ENCODE measurements at places on chromosomes 7 and 10. TPM values are rescaled to one million over a fixed set of nuclear protein-coding genes. Genes with fewer than 3 reads are reported as not detected.

Gene ITPRID1
- total RNA-seq, result 0.23 TPM

Gene HPS1
- 24.7 TPM for total RNA-seq

Gene LRMDA
- total RNA-seq, result 5.8 TPM

Gene SLC26A5
- 0.46 TPM for total RNA-seq

Gene CDH23
- 8.1 TPM for total RNA-seq

Gene LDB3
- not detected for total RNA-seq

Gene DKK1
- 5.3 TPM for total RNA-seq

Gene OR2A1
- total RNA-seq, result not detected

Gene LRRC4
- 21.2 TPM for total RNA-seq

Gene GBX1
- 1.6 TPM for total RNA-seq

Gene NRBF2
- total RNA-seq, result 20.1 TPM

Gene LAMB1
- 41.3 TPM for total RNA-seq

Gene ADCY1
- total RNA-seq, result 107 TPM

Gene INSYN2A
- 22.6 TPM for total RNA-seq

Gene IRF5
- total RNA-seq, result 3.9 TPM

Gene CYP2C19
- total RNA-seq, result not detected

Gene TAS2R4
- 4.4 TPM for total RNA-seq

Gene RPEL1
- not detected for total RNA-seq

Gene SPDYE16
- 0.23 TPM for total RNA-seq

Gene FAM171A1
- total RNA-seq, result 35.1 TPM

Gene TDRD1
- total RNA-seq, result 1.4 TPM

Gene ZKSCAN1
- 78.9 TPM for total RNA-seq

Gene HDAC9
- 68.3 TPM for total RNA-seq

Gene FOXP2
- total RNA-seq, result 94.6 TPM

Gene CNPY1
- total RNA-seq, result 0.46 TPM

Gene SLC16A9
- total RNA-seq, result 16.1 TPM

Gene EFCAB10
- 11.8 TPM for total RNA-seq

Gene PTF1A
- total RNA-seq, result not detected

All from diencephalon (tissue), 1 donor.